ENCODE measurements at places on chromosomes 11 and 22. TPM values are rescaled to one million over a fixed set of nuclear protein-coding genes. Genes with fewer than 3 reads are reported as not detected.

GRCh38 chr11:100691896-100692653, 5.0 kb downstream of the ARHGAP42 start:
- no peak for DNase-seq

GRCh38 chr22:48864748-48865147, 962.9 kb downstream of the BRD1 start:
- DNase-seq = no peak

Gene GAS2
- 7.7 TPM for total RNA-seq

- no peak for DNase-seq
These were observed 174.7 kb upstream of the NAV2 start for GRCh38 chr11:19537803-19538453.

DNA sequence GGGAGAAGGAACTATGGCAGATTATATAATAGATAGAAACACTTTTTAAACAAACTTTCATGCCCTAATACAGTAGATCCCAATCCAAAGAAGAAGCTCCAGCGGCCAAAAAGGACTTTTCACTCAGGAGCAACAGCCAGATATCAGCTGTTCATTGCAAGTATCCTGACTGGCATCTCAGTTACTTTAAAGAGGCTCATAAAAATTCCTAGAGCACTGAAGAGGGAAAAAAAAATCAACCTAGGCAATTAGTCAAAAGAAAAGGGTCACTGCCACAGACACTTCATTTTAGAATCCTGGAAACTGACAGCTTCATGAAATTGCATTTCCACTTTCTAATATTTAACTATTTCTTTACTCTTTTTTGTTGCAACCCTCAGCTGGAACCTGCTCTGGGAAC, 170.6 kb upstream of the SOX6 start:
- DNase-seq = peak; percentile 19

DNA sequence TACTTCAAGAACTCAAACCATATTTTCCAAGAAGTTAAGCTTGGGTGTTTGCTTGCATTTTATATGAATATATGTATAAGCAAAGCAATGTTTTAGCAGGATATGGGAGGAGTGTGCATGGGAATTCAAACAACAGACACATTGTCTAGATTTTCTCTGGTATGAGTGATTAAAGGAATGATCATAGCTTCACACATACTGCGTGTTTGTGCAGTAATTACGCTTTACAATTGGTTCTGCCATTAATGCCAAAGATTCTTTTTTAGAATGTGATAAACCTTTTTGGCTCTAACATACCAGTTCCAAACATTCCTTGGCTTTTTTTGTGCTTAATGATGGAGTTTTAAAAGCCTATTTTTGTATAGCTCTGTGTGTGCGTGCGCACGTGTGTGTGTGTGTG, 54.0 kb downstream of the CCDC34 start:
- peak; percentile 70 for DNase-seq

- DNase-seq = no peak
These were observed 166.7 kb upstream of the GUCY1A2 start for GRCh38 chr11:107184986-107185385.

Gene APOL5
- total RNA-seq = not detected

DNA sequence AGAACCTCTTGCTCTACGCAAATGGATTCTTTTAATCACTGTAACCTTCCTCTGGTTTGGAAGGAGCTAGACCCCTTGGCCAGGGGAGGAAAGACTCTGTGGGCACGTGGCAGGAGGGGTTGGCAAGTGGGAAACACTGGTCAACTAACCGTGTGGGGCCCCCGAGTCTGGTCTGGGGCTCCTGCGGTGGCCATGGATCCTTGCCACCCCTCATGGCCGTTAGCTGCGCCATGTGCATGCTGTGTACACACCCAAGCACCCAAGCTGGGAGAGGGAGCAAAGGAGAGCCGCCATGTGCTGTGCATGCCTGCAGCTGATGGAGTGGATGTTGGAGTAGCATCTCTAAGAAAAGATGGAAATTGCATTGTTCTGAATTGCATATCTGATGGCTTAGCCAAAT, 730.6 kb downstream of the FAM181B start:
- DNase-seq = no peak

- peak; percentile 86 for DNase-seq
These were observed 30.1 kb downstream of the ARHGAP8 start for GRCh38 chr22:44782363-44782963.

DNA sequence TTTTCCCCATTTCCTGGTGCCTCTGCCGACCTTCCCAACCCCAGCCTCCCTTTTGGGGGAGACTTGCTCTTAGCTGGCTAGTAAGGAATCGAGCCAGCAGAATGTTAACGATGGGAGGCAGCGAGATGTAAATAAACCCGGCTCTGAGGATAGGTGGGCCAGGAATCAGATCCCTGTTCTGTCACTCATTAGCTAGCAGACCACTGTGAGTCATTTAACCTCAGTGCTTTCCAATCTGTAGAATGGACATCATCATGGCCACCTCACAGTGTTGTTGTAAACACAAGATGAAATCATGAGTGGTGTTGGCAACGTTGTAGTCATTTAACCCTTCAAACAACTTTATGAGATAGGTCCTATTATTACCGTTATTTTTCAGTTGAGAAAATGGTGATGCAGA, 208.6 kb downstream of the KIRREL3 start:
- DNase-seq = no peak

All from umbilical cord (tissue), 2 donors.